ENCODE measurements at places on chromosomes 7 and 10.
A peak's percentile ranks its signal among the peaks of the same experiment; 100 is the strongest.

DNA sequence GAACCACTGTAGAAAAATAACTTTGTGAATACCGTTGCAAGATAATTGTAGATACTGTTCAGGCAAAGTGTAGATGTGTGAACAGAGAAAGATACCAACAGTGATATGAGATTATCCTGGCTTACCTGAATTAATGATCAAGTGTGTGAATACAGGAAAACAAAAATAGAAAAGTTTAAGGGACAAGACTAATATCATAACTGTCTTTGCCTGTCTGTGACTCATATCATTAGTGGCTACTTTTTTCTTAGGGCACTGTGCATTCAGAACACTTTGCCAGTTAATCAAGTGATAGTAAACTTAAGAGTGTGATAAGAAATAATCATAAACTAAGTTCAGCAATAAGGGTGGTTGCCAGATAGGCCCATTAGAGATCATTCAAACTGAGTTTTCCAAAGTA, 323.0 kb upstream of the LRGUK start:
- no peak for DNase-seq

GRCh38 chr7:82413237-82413636, 30.3 kb downstream of the CACNA2D1 start:
- no peak for DNase-seq

DNA sequence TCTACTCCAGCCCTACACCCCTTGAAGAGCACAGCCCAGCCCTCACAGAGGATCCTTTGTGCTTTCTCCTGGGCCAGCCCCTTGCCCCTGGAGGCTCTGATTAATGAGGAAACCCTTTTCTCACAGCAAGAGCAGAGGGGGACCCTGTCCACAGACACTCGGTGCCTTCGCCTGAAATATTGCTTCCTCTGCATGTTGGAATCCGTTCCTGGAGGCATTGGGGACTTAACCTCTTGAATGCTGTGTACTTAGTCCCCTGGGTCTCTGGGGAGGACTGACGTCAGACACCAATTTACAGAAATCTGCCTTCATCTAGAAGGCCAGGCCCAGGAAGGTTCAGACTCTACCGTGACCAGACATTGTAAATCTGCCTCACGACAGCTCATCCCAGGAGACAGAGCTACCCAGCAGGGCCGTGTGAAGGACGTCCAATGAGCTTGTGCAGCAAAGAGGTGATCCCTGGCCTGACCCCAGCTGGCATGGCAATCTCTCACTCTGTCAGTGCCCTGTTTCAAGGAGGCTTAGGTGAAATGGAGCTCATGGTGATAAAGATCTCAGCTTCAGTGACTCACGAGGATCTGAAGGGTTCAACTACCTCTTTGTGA, 8.1 kb upstream of the TMEM72 start:
- no peak for DNase-seq

DNA sequence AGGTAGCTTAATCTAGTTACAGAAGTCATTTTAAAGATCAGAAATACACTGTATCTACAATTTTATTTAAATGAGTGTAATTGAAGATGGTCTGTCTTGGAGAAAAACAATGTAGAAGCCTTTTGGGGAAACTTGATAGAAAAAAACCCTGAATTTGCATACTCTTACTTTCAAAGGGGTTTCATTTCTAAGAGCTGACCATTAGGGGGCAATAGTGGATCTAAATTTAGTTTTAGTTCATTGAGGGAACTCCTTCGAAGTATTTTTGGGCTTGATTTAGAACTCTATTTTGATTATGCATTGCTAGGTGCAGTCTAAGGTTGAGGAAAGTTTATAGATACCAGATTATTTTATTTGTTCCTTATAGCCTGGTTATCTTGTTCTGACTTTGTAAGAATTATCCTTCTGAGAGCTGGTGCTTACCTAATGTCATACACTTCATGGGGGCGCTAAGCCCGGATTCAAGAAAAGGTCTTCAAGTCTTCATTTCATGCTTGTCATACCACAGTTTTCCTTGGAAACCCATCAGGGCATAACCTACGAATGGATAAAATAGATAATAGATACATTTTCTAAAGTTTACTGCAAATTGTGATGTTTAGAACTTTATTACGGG, 69.1 kb upstream of the MXI1 start:
- no peak for DNase-seq

- DNase-seq, result no peak
Observed at GRCh38 chr10:83677795-83678194, 461.5 kb upstream of the GHITM start.

DNA sequence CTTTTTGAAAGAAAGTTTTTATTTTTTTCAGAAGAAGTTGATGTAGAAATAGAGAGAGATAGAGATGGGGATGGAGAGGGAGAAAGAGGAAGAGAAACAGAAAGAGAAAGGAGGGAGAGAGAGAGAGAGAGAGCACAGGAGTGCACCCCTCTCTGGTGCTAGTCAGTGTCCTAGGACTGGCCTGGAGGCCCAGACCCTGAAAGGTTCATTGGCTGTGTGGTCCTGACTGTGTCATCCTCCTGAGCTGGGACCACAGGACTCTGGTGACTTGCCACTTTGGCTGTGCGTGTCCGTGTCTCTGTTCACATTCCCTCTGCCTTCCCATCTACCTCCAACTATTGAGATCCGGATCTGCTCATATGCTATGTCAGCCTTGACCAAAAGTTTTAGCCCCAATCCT, 62.1 kb upstream of the SHH start:
- no peak for DNase-seq

- DNase-seq, result no peak
Observed at GRCh38 chr10:974038-974784, 14.0 kb upstream of the GTPBP4 start.

DNA sequence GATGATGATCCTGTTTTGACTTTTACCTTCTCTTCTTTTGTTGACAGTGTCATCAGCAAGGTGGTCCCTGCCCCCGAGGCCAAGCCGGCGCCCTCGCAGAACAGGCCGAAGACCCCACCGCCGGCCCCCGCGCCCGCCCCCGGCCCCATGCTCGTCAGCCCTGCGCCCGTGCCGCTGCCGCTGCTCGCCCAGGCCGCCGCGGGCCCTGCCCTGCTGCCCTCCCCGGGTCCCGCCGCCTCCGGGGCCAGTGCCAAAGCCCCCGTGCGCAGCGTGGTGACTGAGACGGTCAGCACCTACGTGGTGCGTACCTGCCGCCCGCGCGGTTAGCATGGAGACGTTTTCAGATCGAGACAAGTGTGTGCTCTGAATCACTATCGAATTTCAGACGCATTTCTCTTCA, 45.5 kb upstream of the GATA3 start:
- no peak for DNase-seq

DNA sequence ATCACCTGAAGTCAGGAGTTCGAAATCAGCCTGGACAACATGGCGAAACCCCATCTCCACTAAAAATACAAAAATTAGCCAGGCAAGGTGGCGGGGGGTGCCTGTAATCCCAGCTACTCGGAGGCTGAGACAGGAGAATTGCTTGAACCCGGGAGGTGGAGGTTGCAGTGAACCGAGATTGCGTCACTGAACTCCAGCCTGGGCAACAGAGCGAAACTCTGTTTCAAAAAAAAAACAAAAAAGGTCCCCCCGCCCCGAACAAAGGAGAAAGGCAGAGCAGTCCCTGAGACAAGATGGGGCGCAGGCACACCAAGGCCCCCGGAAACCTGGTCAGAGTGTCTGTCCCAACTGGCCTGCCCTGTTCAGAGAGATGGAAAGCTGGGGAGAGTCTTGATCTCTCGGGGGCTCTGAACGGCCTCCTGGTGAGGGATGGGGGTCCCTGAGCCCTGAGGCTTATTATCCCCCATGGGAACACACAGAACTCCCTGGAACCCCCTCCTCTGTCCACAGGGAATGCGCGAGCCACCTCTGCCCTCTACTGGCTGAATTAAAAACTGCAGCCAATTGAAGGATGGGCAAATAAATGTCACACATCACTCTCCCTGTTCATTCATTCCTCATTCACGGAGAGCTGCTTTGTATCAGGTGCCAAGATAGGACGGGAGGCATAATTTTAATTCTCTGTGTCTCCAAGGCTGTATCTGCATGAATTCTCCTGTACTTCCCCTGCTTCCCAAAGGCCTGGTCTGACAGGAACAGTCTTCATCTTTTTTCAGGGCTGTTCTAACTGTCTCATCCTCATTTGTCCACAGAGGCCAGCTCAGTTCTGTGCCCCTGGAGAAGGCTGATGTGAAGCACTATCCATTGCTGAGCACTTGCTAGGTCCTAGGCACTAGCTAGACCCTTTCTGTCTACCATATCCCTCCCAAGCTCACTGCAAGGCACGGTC, 28.9 kb downstream of the MAT1A start:
- DNase-seq, result no peak

GRCh38 chr10:84783386-84783785, 455.0 kb downstream of the CCSER2 start:
- DNase-seq, result peak; percentile 51

GRCh38 chr10:5506246-5506645, 6.9 kb upstream of the CALML5 start:
- DNase-seq, result no peak

GRCh38 chr10:114749014-114749413, 72.6 kb upstream of the FHIP2A start:
- no peak for DNase-seq

DNA sequence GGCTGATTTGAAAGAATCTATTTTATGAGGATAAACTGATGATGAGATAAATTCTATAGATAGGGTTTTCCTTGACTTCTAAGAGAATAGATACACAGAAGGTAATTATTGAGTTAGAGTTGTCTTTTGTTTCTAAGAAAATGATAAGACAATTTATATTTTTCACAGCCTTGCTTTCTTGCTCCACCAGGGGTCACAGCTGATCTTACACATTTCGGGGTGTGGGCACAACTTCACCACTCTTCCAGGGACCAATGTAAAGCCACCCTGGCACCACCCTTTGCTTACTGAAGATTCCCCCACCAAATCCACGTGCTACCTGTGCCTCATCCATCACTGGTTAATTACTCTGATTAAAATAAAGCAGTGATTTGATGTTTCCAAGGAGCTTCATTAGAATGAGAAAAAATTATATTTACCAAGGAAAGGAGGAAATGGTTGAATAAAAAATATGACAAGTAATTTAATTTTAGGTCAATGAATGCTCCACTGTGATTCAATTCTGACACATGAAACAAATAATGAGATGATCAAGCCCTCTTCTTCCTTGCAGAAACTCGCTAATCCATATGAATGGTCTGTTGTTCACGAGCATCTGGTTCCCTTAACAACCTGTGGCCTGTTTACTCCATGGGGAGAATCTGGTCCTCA, 177.3 kb upstream of the TNS3 start:
- no peak for DNase-seq

- no peak for DNase-seq
Observed at GRCh38 chr10:10320956-10321355, 696.7 kb upstream of the CELF2 start.

GRCh38 chr7:52863652-52864051, 171.8 kb upstream of the POM121L12 start:
- DNase-seq, result no peak

GRCh38 chr7:19587291-19587690, 121.5 kb downstream of the POLR1F start:
- no peak for DNase-seq

DNA sequence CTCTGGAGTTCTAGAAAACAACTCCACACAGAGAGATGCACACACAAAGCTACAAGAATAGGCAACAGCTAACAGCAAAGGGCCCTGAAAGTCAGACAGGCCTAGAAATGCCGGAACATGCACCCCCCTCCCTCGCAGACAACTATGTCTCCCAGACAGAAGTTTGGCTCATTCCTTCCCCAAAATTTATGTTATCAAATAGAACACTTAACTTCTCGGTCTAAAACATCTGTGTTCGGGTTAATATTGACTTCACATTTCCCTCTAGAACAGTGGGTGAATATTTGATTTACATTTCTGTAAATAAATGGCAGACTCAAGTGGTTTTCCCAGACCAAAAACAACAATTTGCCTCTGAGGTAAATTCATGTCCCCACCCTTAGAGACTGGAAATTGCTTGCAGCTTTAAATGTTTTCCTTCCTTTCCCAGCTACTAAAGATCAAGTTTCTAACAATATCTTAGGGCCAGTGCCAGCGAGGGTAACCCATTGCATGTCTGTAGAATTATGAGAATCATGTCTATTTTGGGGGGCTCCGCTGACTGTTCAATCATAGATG, 92.5 kb upstream of the INHBA start:
- DNase-seq, result no peak

DNA sequence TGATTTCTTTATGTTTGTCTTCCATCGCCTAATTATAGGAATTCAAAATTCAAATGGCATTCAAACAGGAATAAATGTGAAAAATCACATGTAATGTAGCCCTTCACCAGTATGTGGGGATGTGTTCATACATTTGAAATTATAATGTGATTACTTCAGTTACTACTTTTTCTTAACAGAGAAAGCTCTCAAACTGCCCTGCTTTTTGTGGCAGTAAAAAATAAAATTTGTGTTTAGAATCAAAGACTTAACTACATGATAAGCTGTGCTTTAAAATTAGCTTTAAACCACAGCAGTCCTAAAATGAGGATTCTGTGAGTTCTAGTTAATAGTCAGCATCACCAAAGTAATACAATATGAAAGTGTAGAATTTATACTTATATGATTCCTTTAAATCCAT, 7.8 kb upstream of the HERC4 start:
- DNase-seq, result no peak

- peak; percentile 98 for DNase-seq
Observed at GRCh38 chr10:89701242-89702120, at the start of gene KIF20B. KIF20B (plus strand) TSS chr10:89701590; CDS start chr10:89705295, 3,705 bp downstream.

DNA sequence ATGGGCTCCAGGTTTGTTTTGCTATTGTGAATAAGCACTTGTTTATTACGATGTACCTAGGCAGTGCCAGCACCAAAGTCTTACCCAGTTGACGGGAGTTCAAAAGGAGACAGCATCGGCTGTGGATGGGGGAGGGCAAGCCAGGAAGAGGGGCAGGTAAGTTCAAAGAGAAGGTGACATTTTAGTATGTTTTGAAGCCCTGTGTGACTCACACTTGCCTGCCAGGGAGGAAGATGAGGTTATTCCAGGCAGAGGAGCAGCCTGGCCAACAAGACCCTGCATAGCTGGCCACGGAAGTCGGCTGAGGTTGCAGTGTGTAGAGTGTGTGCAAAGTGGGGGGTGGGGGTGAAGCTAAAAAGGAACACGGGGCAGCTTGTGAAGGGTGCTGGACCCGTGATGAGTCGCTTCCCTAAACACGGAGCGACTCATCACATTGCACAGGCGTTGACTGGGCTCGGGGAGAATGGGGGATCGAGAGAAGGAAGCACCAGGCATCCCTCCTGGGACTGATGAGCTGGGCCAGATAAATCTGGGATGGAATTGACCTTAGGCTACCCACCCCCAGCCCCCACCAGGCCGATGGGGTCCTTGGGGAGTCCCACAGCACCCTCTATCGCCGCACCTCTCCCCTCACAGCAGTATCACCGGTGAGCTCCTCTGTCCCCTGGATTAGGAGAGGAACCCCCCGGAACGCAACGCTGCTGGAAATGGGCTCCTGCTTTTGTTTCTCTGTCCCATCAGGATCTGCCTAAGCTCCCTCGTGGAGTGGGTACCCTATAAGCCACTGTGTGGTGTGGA, 97.9 kb upstream of the IKZF1 start:
- DNase-seq, result no peak
